ENCODE measurements at places on chromosomes 4 and X.
A peak's percentile ranks its signal among the peaks of the same experiment; 100 is the strongest.

DNA sequence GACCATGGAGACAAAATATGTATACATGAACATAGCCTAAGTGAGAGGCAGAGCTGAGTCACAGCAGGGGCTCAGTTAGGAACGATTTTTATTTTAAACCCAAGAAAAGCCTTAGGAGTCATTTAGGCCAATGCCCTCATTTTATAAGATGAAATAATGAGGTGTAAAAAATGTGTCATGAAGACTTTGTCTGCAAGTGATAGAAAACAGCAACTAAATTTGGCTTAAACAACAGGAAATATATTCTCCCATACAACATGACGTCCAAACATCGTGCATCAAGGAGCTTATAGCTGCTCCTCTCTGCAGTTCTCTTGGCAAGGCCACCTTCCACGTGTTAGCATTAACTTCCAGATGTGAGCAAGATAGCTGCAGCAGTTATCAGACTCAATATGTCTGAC lies 16.8 kb downstream of the SCFD2 start:
- DNase-seq = no peak

DNA sequence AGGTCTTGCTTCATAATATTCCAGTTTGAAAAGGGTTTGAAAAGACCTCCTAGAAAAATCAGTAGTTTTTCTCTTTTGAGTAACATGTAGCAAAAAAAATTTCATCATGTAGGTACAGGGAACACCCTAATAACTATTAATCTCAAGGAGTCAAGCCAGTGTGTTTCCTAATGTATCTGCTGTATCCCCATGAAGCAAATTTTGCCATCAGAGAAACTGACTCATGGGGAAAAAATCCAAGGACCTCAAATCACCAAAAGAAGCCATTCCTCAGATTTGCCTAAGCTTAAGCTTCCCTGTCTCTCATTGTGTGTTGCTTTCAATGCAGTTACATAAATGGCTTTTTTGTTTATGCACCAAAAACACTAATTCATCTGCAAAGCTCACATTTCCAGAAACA lies 29.7 kb downstream of the F9 start:
- DNase-seq = no peak

GRCh38 chr4:26238426-26238777 lies 82.4 kb upstream of the RBPJ start:
- DNase-seq = peak; percentile 55

DNA sequence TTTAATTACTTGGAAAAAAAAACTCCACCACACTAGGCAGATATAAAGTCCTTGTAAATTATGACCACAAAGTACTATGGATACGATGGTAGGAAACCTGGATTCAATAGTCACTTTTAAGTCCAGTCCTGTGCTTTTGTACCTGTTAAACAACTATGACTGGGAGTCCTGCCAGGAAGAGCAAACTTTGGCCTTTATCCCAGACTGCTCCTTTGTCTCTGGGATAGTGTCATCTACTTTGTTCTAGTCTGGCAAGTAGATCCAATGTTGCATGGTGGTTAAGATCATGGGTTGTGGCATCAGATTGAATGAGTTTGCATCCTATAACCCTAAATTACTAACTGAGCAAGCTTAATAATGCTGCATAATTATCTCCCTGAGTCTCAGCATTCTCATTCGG lies 175.3 kb upstream of the FGF13 start:
- DNase-seq = peak; percentile 0

GRCh38 chrX:17529151-17529745 lies 154.2 kb downstream of the NHS start:
- no peak for DNase-seq

GRCh38 chr4:172978848-172979247 lies 189.8 kb upstream of the GALNT7 start:
- no peak for DNase-seq

DNA sequence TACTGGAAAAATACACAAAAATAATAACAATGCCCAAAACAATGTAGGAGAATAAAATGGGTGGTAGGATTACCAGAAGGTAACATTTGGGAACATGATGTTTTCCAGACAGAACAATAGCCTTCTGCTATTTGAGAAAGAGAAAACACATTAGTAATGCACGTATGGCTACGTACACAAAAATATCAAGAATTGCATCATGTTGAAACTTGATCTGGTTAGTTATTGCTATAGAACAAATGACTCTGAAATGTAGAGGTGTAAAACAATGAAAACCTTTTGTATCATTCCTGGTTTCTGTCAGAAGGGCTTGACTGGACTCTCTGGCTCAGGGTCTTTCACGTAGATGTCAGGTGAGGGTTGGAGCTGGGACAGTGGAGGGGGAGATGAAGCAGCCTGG lies 1040.0 kb downstream of the FAT4 start:
- no peak for DNase-seq

GRCh38 chr4:177671845-177672244 lies 229.6 kb upstream of the AGA start:
- DNase-seq = no peak

DNA sequence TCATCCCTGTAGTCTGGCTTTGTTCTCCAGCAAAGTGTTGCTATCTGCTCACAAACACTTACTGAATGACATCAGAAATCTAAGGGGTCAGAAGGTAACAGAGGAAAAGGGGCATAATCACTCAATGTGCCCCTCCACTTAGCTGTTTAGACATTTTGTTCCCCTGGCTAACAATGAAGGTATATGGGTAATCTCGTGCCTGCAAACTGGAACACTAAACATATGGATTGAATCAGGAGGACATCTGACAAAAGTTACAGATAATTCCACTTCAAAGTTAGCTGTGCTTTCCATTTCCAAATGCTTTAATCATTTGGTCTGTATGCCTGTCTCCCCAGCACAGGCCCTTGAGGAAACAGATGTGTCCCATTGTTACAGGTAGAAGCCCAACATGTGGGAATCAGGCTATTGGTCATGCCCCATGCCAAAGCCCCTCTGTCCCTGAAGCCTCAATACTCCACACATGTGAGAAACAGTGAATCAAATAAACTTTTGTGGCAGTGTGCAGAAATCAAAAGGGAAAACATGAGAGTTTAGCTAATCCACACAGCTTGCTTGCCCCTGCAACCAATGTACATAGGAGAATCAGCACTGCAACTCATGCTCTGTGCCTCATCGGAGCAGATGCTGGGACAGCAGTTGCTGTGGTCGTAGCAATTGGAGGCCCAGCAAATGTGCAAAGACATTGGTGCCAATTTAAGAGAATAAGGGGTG lies 111.7 kb downstream of the RNF150 start:
- DNase-seq = no peak

DNA sequence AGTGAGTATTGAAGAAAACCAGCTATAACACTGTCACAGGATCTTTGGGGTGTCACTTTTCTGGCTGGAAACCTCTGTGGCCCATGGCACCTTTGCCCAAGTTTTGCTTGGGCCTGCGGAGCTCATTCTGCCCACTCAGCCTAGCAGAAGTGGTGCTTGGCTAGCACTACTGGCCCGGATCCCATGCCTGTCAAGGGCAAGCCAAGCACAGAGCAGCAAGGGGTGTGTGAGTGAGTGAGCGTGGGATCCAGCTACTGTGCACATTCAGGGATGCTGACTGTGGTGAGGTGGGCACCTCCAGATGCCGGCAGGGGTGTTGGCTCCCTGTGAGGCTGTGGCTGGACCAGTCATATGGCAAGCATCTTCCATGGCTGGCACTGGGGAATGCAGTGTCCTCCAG lies 55.4 kb upstream of the RASGEF1B start:
- DNase-seq = no peak

- no peak for DNase-seq
These were observed 203.3 kb downstream of the NR3C2 start for GRCh38 chr4:148238811-148239493.

GRCh38 chr4:36269101-36269500 lies 12.3 kb upstream of the DTHD1 start:
- DNase-seq = no peak

- DNase-seq = no peak
These were observed 99.6 kb upstream of the MSX1 start for GRCh38 chr4:4759883-4760282.

GRCh38 chr4:138202686-138203085 lies 39.5 kb downstream of the SLC7A11 start:
- no peak for DNase-seq

DNA sequence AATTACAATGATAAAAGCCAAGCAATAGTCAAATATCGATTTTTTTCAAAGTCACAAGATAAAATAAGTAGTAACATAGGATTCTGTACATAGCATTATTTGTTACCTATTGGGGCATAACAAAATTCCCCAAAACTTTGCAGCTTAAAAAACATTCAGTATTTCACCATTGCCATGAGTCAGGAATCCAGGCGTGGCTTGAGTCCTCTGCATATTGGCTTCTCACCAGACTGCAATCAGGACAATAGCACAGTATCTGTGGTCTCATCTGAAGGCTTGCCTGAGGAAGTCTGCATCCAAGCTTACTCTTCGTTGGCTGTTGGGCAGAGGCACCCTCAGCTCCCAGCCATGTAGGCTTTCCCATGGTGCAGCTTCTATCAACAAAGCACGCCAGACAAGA lies 6.2 kb upstream of the CTBP1 start:
- no peak for DNase-seq

DNA sequence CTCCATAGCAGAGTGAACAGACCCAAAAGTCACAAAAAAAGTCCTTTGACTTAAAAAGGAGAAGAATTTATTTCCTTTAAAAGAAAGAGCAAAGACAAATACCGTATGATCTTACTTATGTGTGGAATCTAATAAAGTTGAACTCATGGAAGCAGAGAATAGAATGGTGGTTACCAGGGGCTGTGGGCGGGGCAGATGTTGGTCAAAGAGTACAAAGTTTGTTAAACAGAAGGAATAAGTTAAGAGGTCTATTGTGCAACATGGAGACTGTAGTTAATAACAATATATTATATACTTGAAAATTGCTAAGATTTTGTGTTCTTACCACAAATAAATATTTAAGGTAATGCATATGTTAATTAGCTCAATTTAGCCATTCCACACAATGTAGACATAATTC lies 173.3 kb upstream of the S100G start:
- DNase-seq = peak; percentile 7
